ENCODE measurements at places on chromosomes 7 and 10. TPM values are rescaled to one million over a fixed set of nuclear protein-coding genes. Genes with fewer than 3 reads are reported as not detected.

DNA sequence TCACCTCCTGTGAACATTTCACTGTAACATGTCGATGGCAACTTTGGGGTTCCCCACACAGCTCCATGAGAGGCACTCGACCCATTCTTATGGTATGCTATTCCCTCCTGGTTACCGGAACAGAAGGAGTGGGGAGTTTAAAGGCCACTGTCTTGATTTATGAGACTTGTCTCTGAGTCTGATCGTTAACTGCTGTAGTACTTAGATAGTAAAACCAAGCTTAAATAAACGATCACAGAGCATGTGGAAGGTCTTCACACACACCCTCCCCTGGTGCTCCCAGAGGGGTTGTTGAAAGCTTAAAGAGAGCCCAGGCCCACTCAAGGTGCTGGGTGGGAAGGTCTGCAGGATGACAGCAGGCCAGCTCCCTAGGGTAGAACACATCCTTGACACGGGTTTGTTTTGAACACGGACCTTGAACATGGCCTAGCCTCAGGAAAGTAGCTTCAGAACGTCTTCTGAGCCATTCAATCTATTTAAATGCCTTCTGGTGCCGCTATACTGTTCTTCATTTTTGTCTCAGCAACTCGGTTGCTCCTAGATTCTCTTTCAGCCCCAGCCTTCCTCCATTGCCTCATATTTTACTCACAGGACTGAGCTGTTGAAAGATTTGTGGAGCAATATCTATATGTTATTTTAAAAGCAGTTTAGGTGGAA is 335.3 kb downstream of the FGFR2 start:
- no peak for DNase-seq

- DNase-seq, result no peak
These were observed 65.1 kb downstream of the LHPP start for GRCh38 chr10:124526621-124527267.

DNA sequence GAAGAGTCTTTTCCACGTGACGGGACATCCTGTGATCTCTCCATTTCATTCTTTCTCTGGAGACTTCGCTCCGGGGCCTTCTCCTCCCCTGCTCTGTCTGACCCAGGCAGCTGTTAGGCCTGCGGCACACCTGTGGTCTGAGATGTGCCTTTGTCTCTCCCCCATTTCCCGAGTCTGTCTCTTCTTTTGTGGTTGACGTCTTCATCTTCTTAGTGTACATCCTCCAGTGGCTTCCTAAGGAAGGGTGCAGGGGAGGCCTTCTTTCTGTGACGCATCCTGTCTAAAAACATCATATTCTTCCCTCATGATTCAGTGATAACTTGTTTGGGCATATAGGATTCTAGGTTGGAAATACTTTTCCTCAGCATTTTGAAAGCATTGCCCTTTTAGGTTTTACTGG is 17.2 kb upstream of the ATP6V0E2 start:
- DNase-seq, result no peak

RASA4B gene
- 7.6 TPM for total RNA-seq
